Activated CD4-positive, alpha-beta T cell treated with anti-CD3 and anti-CD28 coated beads, Interleukin-2, Interleukin-6, amounts not matched to agents 100 ng/mL and 50 ng/mL, durations not matched to agents 16 hours and 8 hours (primary cell): ENCODE measurements at places on chromosomes 5 and 9.

GRCh38 chr9:90307891-90308290 is 334.7 kb downstream of the DIRAS2 start:
- DNase-seq: no peak

GRCh38 chr5:52139888-52140615 is 647.7 kb upstream of the ITGA1 start:
- no peak for DNase-seq

GRCh38 chr5:1000329-1000728 is 8.3 kb upstream of the NKD2 start:
- no peak for DNase-seq

DNA sequence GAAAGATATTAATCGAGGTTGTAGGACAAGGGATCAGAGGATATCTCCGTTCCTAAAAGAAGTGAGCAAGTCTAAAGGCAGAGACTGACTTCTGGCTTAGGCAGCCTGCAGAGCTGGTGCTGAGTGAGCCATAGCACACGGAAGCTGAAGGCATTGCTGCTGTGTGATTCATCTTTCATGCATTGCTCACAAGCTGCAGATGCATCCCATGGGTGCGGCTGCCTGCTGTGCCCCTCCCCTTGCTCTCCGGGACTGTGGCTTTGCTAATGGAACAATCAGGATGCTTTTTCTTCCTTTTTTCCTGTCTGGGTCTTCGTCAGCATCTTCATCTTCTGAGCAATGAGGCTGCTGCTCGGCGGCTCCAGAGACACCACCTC is 341.4 kb downstream of the DIRAS2 start:
- no peak for DNase-seq

DNA sequence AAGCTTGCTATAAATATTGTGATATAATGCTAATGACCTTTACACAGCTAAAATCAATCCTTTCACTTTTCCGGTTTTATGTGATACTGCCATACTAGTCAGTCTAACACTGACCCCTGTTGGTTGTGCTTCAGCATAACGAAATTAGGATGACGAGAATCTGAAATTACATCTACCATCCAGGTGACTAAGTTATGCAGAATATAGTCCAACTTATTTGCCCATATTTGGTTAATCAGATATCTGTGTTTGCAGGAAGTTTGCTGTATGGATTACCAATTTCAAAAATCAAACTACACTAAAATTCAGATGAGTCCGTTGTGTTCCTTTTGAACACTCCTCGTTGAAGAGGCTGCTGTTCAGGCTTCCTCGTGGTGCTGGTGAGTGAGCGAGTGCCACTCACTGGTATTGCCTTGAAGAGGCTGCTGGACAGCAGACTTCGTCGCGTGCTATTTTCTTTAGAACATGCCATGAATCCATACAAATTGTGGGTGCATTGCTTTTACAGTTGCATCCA is 32.5 kb downstream of the TENT4A start:
- DNase-seq: peak; percentile 51

DNA sequence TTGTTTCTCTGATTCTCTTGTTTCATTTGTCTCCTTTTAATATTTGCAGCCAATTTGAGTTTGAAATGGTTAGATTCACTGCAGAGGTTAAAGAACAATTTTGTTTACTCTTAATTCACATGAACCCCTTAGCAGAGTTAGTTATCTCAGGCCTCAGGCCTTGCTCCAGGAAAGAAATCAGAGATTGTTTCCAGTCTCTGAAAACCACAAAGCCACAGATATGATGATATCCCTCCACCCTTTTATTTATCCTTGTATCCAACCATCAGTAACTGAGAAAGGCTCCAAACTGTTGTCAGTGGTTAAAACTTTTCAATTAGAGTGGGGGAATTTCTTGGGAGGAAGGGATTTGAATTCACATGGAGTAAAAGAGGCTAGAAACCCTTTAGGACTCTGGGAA is 406.0 kb upstream of the DMAC1 start:
- DNase-seq: no peak

DNA sequence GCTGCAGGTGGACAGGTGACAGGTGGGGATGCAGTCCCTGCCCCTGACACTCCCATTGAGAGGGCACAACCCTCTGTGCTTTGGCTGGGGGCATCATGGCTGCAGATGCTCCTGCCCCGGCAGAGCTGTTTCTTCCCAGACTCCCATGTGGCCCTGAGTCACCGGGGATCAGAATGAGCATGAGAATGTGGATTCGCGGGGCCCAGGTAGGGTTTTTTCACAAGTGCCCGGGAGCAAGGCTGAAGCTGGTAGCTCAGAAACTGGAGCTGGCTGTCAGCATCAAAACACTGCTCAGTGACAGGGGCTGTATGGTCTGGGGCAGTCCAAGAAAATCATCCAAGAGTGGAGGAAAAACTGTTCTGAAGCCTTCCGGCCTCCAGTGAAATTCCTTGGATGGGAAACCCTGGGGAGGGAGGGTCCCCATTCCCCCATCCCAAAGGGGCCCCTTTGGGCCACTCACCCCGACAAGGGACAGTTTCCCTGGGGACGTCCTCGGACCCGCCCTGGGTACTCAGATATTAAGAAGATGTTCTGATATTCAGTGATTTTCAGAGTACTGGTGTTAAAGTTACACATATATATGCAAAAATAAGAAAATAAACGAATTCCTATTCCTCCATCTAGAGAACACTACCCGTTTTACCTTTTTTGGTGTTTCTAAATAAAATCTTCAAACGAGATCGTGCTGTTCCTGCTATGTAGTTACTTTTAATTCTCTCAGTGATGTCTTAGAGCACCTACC is 120.1 kb upstream of the LPCAT1 start:
- no peak for DNase-seq
